ENCODE measurements at places on chromosomes 2 and 18.

GRCh38 chr2:63046961-63047320, 3.7 kb upstream of the OTX1 start:
- no peak for DNase-seq

- DNase-seq: peak; percentile 96
Observed at GRCh38 chr2:222655787-222656525, at the start of gene FARSB. FARSB (minus strand) TSS chr2:222656092; CDS start chr2:222656073, 19 bp downstream.

DNA sequence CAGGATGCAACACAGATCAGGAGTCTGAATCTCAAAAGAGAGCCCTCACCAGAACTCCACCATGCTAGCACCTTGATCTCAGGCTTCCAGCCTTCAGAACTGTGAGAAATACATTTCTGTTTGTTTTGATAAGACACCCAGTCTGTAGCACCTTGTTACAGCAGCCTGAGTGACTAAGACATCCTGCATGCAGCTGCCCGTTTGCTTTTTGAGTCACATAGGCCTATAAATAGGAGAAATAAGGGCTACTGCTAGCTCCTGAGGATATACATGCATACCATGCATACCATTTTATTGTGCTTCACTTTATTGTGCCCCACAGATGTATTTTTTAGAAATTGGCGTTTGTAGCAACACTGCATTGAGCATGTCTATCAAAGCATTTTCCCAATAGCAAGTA, 337.8 kb downstream of the CDH2 start:
- DNase-seq: no peak

DNA sequence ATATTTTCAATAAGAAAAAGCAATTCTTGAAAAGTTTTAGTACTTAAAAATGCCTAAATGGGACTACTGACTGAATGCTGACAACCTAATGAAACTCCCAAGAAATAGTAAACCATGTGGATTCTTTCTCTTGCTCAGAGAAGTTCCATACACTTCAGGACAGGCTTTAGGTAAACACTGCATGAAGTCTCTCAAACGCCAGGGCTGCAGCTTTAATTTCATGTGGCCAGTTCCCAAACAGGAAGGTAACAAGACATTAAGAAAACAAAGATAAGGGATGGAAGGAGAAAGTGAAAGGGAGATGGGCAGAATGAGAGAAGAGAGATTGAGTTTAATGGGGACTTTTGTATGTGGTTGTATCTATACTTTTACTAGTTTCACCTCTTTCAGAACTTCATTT, 734.7 kb upstream of the PKDCC start:
- DNase-seq: no peak

DNA sequence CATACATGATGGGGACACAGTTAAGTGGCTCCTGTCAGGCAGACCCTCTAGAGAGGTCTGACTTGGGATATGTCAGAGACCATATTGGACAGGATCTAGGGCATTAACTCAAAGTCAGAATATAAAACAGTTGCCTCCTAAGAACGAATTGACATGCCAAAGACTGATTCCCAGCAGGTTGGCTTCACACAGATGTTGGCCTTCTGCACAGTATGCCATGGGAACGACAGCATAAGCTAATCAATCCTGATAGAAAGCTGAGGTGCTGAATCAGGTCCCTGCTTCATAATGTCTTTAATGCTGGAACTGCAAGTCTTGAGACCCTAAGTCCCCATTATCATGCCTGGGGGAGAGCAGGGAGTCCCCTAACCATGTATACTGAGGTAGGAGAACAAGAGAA, 165.1 kb downstream of the SRBD1 start:
- DNase-seq: no peak

- no peak for DNase-seq
Observed at GRCh38 chr2:28487258-28487657, 8.6 kb upstream of the PLB1 start.

GRCh38 chr18:2822213-2822921, 24.4 kb upstream of the EMILIN2 start:
- DNase-seq: no peak

DNA sequence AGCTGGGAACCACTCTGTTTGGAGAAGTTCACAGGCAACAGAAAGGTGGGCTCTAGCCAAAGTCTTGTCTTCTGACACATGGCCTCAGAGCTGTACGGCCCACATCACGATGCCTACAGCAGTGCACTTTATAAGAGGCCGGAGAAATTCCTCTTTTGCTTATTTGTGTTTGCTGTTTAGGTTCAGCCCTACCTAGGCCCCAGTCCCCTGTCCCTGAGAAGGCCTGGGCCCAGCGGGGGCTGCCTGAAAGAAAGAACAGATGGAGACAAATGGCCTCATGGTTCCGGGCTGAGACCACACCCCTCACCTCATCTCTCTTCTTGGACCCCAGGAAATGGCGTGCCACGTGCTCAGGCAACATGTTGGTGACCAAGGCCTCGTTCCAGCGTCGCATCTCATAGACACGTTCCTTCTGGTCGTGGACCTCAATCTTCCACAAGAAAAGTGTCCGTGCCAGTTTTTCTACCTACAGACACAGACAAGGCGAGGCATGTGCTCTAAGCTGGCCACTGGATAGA, 30.9 kb downstream of the CENPO start:
- DNase-seq: no peak

- peak; percentile 7 for DNase-seq
Observed at GRCh38 chr2:101152272-101153076, 1.3 kb upstream of the TBC1D8 start.

GRCh38 chr2:38246105-38246504, 131.0 kb downstream of the ATL2 start:
- no peak for DNase-seq

DNA sequence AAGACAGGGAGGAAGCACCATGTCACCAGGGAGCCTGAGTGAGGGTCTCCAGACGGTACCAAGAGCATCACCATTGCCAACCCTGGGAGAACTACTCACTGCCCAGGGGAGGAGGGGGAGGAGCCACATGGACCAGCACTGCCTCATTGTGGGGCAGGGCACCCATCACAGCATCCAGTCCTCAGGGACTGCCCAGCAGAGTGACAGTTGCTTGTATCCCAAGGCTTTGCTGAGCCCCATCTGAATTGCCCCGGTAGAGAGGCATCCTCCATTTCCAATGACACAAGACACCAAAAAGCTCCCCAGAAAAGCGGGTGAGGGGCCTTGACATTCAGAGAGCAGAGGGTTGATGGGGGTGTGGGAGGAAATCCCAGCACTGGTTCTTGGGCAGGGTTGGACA, 6.8 kb upstream of the CIB4 start:
- no peak for DNase-seq
